Activated gamma-delta T cell treated with Interleukin-2 at 50 U/mL for 16 hours (primary cell): ENCODE measurements at places on chromosomes 12 and 14.

GRCh38 chr12:51721282-51721940 is 127.1 kb downstream of the FIGNL2 start:
- peak; percentile 25 for DNase-seq

DNA sequence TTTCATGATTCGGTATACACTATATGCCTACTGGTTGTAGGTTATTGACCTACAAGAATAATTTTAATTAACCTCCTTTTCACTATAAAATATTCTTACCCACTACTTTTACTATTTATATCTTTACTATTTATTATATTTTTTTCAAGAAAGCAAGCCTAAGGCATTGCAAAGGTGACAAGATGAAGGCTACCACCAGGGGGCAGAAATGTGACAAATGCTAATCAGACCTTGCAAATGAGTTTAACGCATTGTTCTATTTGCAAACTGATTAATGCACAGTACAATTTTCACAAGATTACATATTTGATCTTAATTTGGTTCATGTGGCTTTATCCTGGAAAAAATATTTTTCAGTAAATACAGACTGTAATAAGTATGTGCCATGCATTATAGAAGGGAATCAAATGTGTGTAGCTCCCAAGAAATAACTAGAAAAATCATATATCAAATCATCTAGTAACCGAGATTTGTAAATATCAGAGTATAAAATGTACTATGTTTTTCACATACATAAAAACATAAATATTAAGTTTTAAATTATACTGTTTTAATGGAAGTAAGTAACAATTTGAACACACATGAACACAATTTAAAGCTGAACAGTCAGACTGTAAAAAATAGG is 107.0 kb downstream of the ADAMTS20 start:
- DNase-seq: peak; percentile 27

DNA sequence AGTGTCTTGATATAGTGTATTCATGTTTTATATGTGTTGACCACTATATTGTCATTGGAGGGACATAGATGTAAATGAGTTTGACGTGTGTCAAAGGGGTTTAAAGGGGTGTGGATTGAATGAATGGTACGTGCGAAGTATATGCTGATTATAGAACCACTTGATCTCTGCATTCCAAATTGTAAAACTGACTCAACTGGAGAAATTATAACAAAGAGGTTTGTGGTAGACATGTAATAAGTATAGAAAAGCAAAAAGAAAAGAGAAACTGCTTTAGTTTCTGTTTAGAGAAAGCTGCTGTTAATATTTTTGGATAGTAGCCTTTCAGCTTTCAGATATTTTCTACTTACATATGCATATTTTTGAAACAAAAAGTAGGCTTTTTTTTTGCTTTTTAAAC is 8.9 kb upstream of the MYRFL start:
- no peak for DNase-seq

DNA sequence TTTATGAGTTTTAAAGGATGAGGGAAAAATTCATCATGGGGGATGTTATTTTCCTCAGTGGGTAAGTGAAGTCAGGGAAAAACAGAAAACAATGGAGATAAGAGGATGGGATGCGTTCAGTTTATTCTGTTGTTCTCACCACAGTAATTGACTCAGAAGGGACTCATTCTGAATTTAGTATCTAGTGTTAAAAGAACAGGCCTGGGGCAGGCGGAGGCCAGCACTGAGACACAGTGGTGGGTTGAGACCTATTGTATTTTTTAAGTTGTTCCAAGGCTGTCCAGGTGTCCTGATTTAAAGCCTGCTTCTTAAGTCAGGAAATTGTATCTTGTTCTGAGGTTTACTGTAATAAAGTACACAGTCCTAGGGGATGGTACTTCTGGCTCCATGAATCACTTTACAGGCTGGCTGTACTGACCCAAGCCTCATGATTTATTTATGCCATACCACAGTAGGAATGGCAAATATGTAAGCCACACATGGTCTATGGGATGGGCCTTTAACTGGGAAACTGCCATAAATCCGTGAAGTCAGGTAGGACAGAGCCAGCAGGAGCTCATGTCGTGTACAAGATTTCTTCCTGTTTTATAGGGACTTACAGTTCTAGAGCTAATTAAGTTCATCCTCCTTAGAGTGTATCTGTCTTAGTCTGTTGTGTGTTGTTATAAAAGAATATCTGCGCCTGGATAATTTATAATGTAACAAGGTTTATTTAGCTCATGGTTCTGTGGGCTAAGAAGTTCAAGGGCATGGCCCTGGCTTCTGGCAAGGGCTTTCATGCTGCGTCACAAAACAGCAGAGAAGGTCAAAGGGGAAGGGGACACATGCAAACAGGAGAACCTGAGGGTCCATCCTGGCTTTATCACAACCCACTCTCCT is 244.1 kb downstream of the FBXL14 start:
- DNase-seq: no peak

DNA sequence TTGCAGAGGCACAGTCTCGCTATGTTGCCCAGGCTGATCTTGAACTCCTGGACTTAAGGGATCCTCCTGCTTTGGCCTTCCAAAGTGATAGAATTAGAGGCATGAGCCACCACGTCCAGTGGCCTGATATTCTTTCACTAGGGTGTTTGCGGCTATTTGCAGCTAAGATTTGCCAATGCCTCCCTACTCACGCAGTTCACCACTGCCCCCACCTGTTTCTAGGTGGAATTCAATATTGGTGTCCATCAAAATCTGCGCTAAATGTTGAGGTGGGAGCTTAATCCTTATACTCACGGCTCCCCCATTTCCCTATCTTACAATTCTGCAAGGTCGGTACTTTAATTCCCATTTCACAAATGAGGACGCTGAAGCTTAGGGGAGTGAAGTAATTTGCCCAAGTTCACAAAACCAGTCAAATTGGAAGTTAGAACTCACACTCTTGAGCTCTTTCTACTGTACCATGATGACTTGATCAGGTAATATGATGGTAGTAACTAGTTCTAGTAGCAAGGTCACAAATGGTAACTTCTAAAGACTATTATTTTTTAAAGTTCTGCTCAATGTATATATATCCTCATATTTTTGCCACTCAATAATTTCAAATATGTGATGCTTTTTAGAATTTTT is 22.1 kb upstream of the LRRC9 start:
- no peak for DNase-seq

GRCh38 chr12:98154850-98155249 is 360.5 kb upstream of the TMPO start:
- no peak for DNase-seq

DNA sequence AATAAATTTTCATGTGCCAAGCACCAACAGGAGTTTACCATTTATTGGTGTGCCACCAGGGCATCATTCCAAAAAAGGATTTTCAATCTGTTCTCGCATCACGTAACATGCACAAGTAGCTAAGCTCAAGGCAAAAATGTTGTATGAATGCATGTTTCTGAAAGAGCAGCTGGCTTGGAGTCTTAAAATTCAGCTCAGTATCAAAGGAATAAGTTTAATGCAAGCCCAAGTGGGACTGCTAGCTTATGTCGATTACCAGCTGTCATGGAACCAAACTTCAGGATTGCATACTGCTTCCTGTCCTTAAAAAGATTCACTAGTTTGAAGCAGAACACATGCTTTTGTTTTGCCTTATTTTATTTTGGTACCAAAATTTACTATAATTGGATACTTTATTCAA is 437.0 kb downstream of the FSCB start:
- no peak for DNase-seq

- DNase-seq: peak; percentile 64
Measured at GRCh38 chr12:46217541-46218321, 51.1 kb downstream of the SLC38A1 start.

DNA sequence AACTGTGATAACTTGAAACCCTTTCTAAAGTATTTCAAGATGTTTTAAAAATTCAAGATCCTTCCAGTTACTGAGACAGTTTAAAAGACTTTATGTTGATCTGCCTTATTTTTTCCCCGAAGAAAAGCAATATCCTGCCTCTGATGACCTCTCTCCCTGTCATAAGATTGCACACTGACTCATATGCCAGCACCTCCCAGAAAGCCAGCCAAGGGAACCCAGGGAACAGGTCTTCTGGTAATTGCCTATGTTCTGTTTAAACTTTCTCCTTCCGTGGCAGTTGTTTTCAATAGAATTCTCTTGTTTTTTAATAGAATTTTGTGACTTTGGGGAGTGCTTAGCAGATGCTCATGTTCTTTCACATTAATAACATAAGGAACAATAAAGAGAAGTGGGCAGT is 300.2 kb upstream of the PRKD1 start:
- DNase-seq: no peak

- peak; percentile 8 for DNase-seq
Measured at GRCh38 chr12:76878099-76878898, 520 bp downstream of the CSRP2 start.

- no peak for DNase-seq
Measured at GRCh38 chr12:70077441-70077840, 165.8 kb upstream of the CNOT2 start.

DNA sequence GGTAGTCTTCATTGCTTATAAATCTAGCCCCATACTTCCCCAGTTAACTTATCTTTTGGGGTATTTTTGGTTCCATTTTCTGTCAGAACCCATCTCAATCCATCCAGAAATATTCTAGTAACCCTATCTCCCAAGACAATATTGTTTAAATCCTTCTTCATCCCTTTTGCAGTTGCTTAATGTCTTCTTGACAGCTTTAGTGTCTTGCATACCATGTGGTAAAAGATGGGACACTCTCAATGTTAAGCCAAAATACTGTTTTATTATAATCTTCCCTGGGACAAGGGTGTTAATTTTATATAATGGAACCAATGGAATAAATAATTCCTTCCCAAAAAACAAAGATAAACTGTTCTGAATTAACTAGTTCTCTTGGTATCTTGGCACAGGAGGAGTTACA is 450.2 kb downstream of the CCER1 start:
- no peak for DNase-seq

DNA sequence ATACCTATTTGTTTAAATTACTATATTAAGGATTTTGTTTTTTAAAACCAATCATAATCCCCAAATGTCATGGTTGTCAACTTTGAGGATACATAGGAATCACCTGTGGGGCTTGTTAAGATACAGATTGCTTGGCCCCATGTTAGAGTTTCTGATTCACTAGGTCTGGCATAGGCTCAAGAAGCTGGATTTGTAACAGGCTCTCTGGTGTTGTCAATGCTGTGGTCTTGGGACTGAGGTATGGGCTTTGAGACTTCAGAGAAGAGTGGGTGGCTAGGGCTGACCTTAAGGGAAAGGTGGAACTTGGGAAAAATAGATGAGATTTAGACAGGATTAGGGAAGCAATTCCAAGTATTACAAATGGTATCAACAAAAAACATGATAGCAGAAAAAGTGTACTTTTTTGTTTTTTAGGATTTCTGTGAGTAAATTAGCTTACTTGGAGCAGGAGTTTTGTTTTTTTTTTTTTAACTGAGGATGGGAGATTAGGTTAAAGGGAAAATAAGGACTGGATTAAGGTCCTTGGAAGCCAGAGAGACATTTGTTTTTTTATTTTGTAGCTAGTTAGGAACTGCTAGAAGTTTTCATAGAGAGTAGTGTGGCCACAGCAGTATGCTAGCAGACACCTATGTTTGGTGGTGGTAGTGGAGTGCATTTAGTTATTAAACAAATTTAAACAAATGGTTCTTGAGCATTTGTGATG is 88.6 kb downstream of the RAD51B start:
- no peak for DNase-seq

DNA sequence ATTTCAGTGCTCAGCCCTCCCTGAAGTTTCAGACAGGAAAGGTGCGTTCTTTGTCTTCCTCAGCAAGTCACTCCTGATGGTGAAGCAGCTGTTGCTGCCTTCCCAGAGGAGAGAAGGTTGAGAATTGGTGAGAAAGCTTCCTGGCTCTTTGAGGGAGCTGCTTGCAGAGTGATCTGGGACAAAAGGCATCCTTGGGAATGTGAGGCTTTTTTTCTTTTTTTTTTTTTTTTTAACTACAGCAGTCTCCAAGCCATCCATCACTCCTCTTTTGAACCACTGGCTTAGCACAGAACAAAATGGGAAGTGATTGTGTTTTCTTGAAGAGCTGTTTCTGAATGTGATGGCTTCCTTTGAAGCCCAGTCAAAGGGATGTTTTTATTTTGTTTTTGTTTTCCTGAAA is 120.4 kb upstream of the LRIG3 start:
- DNase-seq: no peak

- DNase-seq: no peak
Measured at GRCh38 chr12:75783093-75783877, 248.3 kb downstream of the PHLDA1 start.

DNA sequence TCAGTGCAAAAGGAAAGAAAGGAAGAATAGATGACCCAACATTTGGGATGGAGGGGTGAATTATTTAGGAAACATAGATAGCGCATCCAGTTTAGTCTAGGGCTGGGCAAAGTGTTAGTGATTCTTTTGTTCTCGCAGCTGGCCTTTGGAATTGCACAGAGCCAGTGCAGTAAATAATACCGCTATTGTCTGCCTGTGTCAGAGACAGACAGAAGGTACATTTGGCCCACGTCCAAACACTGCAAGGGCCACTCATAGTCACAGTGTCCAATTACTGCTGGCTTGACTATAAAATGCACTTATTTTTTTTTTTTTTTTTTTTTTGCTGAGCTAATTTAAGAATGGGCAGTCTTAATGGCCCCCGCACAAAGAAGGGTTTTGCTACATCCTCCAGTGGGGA is 638.6 kb downstream of the BCL11B start:
- DNase-seq: no peak

- no peak for DNase-seq
Measured at GRCh38 chr14:98415766-98416165, 856.2 kb downstream of the BCL11B start.

DNA sequence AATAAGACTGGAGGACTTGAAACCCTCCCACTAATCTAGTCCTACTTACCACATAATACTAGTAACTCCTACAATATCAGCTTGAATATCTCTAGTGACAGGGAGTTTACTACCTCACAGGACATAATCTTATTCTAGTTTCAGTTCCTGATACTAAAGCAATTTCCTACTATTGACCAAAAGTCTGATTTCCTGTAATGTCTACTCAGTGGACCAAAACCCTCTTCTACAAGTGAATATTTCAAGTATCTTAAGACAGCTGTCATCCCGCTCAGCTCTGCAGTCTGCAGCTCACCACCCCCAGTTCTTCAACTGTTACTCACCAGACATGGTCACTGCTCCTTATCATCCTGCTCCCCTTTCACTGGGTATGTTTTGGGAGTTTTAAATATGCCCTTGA is 70.8 kb upstream of the TMCC3 start:
- no peak for DNase-seq

- DNase-seq: no peak
Measured at GRCh38 chr12:54725233-54725843, 77.2 kb upstream of the DCD start.

- DNase-seq: no peak
Measured at GRCh38 chr12:27555925-27556778, 32.1 kb downstream of the PPFIBP1 start.

DNA sequence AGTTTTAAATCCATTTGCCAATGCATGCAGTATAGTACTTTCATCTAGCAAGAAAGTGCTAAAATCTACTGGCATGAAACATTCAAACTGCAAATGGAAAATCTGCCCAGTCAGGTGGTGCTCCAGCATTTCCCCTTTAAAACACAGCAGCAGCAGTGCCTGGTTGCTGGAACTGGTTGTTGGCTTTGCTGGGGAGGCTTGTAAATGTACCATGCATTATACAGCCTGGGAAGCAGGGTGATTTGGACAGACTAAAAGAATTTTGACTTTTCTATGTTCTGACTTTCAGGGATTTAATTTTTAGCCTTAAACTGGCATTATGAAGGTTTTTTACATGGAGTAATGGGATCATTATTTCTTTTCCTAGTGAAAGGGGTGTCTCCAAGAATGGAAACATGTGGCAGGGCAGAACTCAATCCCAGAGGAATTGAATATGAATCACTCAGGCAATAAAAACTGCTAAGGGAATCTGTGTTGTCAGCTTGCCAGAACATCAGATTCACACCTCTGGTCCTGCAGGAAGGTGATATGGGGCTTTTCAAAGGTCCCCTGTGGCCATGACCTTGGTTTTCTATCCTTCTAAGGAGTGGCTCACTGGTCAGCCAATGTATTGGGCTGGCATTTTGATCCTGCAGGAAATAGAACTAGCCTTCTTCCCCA is 9.0 kb upstream of the PAX9 start:
- no peak for DNase-seq
